Coronary artery (tissue), 2 donors: ENCODE measurements at places on chromosomes 2 and 18.

- no peak for DNase-seq
Observed at GRCh38 chr2:42819160-42819559, 26.8 kb upstream of the HAAO start.

GRCh38 chr2:195563857-195564512, 93.0 kb upstream of the SLC39A10 start:
- no peak for DNase-seq

DNA sequence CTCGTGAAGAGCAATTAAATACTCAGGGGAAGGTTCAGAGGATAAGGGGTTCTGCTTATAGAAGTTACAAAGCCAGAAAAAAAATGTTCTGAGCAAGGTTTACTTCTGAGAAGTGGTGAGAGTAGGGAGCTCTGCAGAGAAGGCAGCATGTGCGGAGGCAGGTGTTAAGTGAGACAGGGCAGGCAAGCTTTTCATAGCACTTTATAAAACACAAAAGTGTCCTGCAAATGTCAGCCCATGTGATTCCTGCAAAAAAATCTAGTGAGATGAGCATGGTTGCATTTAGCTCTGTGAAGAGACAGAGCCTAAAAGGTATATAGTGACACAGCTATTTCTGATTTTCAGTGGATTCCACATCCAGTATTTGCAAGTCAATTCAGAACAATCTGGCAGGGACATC, 223.8 kb upstream of the SYT4 start:
- no peak for DNase-seq

DNA sequence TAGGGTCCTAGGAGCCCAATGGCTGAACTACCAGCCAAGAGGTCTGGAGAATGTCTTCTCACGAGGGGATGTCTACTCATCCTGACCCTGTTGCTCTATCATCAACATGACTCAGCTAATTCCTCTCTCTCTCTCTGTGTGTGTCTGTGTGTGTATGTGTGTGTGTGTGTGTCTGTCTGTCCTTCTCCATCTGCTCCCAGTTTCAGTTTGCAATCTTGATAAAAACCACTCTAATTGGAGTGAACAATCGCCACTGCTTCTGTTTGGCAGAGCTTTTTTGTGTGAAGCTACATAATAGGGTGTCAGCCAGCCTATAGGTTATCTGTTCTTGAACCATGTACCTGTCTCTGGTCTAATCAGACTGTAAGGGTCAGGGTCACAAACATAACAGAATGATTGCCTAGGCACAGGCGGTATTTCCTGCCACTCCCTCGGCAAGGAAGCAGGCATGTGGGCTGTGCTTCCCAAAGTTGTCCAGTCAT, 219.8 kb downstream of the SH3BP4 start:
- no peak for DNase-seq

DNA sequence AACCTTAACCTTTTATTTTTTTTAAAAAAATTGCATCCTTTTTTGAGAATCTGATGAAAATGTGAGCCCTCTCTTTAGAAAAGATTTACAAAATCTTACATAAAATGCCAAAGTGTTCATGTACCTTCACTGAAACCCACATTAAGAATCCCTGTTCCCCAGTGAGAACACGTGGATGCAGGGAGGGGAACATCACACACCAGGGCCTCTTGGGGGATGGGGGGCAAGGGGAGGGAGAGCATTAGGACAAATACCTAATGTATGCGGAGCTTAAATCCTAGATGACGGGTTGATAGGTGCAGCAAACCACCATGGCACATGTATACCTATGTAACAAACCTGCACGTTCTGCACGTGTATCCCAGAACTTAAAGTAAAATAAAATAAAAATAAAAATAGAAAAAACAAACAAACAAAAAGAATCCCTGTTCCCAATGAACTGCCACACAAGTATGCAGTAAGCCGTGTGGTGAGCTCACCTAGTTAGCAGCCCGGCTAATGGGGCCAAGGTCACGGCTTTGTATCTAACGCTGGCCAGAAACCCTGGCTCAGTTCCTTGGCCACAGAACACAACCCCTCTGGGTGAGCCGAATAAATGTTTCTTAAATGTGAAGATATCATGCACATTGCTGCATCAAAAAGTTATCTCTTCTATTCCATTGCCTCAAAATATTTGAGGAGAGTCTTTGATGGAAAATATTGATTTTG, 41.4 kb downstream of the CHST9 start:
- DNase-seq = no peak

DNA sequence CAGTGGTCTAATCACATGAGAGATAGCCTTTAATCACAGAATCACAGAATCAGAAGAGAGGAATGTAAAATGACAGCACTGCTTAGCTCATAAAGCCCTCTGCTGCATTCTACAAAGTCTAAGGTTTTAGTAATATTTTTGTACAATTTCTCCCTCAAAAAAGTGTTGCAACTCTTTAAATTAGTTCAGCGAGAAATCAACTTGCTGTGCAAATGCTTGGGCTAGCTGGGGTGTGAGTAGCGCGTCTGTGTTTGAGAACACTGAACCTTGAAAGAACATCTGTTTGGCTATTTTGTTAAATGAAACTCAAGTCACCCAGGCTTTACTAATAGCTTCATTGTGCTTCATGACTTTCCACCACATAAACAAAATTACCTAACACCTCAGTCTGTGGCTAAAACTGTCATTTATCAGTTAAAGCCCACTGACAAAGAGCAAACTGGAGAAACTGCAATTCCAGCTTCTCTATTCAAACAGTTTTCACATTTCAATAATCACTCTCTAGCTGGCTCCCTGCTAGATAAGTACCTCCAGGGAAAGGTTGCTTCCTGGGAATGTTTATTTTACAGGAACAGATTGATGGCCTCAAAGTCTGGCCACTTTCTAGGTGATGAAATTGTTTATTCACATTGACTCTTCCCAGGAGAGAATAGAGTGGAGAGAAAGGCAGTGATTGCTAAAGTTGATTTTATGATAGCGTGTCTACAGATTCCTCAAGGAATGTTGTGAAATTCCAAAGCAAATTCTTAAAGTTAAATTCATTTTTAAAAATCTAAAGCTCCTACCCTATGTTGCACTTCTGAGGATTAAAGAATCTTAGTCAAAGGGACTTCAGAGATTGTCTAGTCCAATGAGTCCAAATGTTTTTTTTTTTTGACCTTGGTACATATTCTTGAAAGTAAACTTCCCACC, 36.0 kb upstream of the STAT1 start:
- DNase-seq = no peak

GRCh38 chr2:205682239-205682970, at the start of gene NRP2:
Gene NRP2, plus strand, starts transcription at chr2:205682501. Its CDS starts 790 bp downstream, at chr2:205683291.
- peak; percentile 90 for DNase-seq

DNA sequence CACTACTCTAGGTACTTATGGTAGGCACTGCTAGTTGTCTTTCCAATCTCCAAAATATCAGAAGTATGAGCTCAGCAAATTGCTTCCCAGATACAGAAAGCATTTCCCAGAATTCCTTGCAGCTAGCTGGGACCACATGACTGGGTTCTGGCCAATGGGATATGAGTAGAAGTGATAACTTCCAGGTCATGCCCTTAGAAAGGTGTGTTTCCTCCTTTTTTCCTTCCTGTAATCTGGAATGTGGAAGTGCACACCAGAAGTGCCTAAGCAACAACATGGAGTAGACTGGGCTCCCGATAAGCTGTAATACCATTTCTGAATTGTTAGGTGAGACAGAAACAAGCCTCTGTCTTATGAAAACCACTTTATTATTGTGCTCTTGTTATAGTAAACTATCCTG, 279.8 kb downstream of the ZNF385B start:
- no peak for DNase-seq

DNA sequence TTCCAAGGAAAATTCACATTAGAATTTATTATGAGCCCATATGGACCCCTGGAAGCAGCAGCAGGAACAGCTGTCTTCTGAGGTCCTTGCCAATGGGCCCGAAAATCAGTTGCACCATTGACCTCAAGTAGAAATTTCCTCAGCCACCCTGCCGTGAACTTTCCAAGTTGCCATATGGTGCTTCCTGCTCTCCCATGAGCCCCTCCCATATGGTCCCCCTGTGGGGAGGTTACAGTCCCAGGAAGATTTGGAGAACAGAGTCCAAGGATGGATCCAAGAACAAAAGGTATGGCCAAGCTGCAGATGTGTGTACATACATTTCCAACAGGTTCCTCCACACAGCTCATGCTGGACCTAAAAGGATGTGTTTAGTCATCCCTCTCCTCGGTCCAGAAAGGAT, 34.6 kb downstream of the DIPK1C start:
- no peak for DNase-seq

DNA sequence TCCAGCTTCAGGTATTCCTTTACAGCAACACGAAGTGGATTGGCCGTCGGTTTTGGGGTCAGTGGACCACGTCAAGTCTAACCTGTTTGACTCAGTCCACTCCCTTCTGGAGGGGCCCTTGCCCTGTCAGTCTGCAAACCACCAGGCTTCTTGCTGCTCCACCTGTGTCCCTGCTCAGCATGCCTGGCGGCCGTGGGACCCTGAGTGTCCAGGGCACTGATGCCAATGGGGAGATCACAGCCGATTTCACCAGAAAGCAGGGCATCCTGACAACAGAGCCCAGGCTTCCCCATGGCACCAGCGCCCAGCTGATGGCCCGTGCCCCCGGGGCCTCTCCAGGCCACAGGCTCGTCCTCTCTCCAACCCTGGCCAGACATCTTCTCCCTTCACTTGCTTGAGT, 41.2 kb upstream of the HS6ST1 start:
- DNase-seq = peak; percentile 67

DNA sequence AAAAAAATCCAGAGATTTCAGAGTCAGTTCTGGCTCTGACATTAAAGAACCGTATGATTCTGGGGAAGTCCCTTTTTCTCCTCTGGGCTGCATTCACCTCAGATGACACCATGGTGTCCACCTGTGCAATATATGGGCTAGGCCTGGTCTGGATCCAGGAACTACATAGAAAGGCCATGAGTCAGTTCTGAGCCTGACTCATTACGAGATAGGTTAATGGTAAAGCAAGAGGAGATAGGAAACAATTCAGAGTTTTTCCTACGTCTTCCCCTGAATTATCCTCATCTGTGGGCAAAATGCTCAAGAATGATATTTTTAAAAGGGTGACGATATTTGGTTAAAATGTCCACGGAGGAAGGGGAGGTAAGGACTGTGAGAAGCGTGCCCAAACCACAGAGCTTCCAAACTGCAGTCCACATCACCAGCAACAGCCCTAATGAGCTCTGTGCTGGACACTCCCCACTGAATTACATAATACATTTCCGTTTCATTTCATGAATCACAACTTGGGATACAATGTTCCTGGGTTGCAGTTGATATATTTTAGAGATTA, 180.1 kb upstream of the OSR1 start:
- DNase-seq = no peak

- no peak for DNase-seq
Observed at GRCh38 chr2:208493186-208493585, 86.6 kb downstream of the PTH2R start.

DNA sequence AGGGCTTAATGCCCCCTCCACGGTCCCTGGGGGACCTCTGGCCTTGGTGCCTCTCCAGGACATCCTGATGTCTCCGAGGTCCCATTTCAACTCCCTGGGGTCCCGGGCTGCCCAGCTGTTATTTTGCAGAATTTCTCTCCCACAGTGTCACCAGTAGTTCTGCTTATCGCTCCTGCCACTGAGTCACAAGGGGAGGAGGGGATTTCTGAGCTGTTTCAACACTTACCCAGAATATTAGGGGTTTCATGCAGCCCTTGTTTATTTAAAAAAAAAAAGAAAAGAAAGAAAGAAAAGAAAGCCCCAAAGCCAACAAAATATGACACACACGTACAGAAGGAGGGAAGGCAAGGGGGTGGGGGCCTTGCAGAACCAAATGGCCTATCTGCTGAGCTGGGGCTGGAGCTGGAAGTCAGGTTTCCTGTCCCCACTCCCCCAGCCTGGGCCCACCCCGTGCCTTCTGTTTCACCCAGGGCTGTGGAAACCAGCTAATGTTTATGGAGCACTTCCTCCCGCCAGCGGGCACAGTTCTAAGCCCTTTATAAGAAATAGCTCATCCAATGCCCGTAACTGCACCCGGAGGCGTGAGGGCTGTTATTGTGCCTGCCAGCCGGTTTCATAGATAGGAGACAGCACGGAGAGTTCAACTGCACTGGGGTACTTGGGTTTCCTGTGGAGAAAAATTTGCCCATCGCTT, 8.4 kb upstream of the ARID5A start:
- peak; percentile 92 for DNase-seq

DNA sequence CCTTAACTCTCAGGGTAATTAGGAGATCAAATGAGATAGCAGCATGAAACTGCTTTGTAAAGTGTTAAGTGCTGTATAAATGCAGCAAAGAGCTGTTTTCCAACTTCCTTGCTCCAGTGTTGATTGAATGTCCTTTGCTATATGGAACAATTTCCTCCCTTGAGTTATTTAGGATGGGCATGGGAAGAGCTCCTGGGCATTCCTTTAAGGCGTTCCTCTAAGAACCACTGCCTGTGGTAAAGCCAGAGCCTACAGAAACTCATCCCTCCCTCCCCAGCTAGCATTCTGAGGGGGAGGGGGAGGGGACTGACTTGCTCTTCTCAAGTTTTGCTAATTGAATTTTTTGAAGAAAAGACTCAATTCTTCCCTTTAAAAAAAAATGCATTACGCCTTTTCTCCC, 1.4 kb downstream of the AKAIN1 start:
- no peak for DNase-seq

GRCh38 chr18:62928326-62928725, 213.0 kb downstream of the PHLPP1 start:
- no peak for DNase-seq

GRCh38 chr2:219159771-219160185, 837 bp downstream of the NHEJ1 start:
- no peak for DNase-seq

GRCh38 chr2:169781249-169782013, 17.2 kb upstream of the SSB start:
- DNase-seq = no peak

DNA sequence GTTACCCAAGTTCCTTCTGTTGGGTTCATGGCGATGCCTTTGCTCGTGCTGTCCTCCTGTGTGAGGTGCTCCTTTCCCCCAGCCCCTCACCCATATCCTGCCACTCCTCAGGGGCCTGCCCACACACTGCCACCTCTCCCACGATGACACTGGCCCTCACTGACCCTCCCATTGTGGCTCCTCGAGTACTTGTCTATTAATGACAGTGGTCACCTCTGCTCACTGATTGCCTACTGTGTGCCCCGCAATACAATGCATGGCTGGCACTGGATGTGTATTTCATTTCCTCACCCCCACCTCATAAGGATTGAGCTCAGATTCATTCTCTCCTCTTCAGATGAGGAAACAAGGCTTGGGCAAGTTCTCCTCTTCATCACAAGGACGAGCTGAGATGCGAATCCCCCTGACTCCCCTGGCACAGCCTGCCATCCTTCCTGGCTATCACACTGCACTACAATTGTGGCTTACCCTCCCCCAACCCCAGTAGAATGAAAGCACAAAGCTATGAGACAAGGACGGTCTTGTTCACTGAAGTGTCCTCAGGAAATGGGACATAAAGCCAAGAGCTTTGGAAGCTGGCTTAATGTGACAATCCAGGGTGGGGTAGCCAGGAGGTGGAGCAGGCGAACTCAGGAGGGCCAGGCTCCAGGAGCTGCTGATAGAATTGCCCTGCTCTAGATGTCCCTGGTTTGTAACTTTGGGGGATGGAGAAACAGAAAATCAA, 93.9 kb upstream of the RAB12 start:
- no peak for DNase-seq

DNA sequence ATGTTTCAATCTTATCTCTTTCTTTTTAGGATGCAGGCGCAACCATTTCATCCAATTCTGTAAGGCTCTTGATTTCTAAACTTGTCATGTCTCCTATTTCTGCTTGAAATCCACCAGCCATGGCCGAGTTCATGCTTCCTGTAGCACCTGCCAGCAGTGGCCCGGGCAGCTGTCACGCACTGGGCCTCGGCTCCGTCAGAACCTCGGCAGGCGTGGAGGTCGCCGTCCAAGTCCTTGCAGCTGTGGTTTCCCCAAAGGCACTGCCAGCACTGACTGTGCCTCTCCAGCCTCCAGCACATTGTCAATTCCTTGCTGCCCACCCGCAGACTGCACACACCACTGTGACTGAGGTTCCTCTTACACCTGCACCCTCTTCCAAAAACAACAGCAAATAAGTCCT, 188.7 kb upstream of the SALL3 start:
- DNase-seq = no peak
